ENCODE measurements at places on chromosomes 11 and 22. TPM values are rescaled to one million over a fixed set of nuclear protein-coding genes. Genes with fewer than 3 reads are reported as not detected.

OVOL1 gene
- not detected for total RNA-seq

MMP27 gene
- total RNA-seq: 0.09 TPM

TUBA8 gene
- total RNA-seq: 28.2 TPM

FJX1 gene
- 6.5 TPM for total RNA-seq

BSCL2 gene
- total RNA-seq: 26.5 TPM

CCDC15 gene
- total RNA-seq: 4.0 TPM

ADM2 gene
- 0.40 TPM for total RNA-seq

EHD1 gene
- total RNA-seq: 46.1 TPM

PHETA2 gene
- total RNA-seq: 25.4 TPM

RFPL1 gene
- total RNA-seq: not detected

RAB39A gene
- total RNA-seq: 0.58 TPM

MS4A15 gene
- total RNA-seq: not detected

C11orf97 gene
- not detected for total RNA-seq

TYMP gene
- total RNA-seq: 3.2 TPM

HNRNPUL2 gene
- total RNA-seq: 8.6 TPM

C11orf65 gene
- total RNA-seq: 0.66 TPM

OR8K3 gene
- not detected for total RNA-seq

MAPK1 gene
- total RNA-seq: 92.8 TPM

XBP1 gene
- 86.8 TPM for total RNA-seq

MUC6 gene
- total RNA-seq: not detected

RTN4R gene
- total RNA-seq: 7.3 TPM

MYEOV gene
- total RNA-seq: 0.62 TPM

HDHD5 gene
- total RNA-seq: 35.7 TPM

FGF19 gene
- 0.44 TPM for total RNA-seq

BBOX1 gene
- total RNA-seq: 0.18 TPM

TYR gene
- not detected for total RNA-seq

OR52E8 gene
- total RNA-seq: not detected

TSPAN18 gene
- 15.2 TPM for total RNA-seq

KCNK7 gene
- 0.31 TPM for total RNA-seq

SULT4A1 gene
- total RNA-seq: 1.2 TPM

APOA1 gene
- total RNA-seq: 2.9 TPM

IRAG1 gene
- total RNA-seq: 4.1 TPM

KCTD14 gene
- total RNA-seq: 0.89 TPM
